ENCODE measurements at places on chromosomes 11 and 22. TPM values are rescaled to one million over a fixed set of nuclear protein-coding genes. Genes with fewer than 3 reads are reported as not detected.

DNA sequence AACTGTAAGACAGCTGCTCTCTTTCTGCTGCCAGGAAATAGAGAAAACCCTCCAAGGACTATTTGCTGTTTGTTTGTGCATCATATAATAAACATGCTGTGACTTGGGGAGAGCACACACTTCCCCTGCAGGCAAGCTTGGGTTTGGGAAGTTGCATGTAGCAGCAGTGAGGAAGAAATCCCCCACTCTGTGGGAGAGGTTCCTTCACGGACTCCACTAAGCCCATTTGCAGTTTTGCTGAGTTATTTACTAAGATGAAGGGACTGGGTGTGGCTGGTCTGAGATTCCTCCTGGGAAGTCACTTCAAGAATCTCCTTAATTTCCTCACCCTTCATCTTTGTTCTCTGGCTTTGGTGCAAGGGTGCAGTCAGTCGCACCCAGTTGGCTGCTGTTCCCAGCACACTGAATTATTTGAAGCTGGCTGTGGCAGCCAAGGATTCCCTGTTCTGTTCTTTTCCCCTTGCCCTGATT lies 104.9 kb downstream of the ARFGAP2 start:
- H3K4me1 ChIP-seq = no peaks in the 10 kb centered on the region
- DNase-seq = no peak
- no peaks in the 10 kb centered on the region for H3K27me3 ChIP-seq

GRCh38 chr22:29080106-29080975 lies 7.5 kb downstream of the KREMEN1 start:
- no peak overlapping the region for H3K27ac ChIP-seq
- DNase-seq = no peak
- peaks cover 26% of the 10 kb centered on the region for H3K27me3 ChIP-seq
- no peaks in the 10 kb centered on the region for H3K36me3 ChIP-seq

DNA sequence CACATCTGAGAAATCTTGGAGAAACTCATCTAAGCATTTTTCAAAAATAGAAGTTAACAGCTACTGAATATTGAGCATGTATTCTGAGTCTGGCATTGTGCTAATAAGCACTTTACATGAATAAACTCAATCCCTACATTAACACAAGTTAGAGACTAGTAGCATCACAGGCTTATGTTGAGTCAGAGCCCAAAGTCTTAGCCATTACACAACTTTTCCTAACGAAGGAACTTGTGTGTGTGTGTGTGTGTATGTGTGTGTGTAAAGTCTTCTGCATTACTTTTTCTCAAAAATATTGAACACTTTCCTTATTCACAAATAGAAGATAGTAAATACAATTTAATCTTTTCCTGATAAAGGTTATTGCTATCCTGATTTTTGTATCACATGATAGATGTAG lies 8.7 kb upstream of the CLPB start:
- H3K36me3 ChIP-seq = no peaks in the 10 kb centered on the region
- no peak for DNase-seq
- H3K4me1 ChIP-seq = peaks cover 8% of the 10 kb centered on the region
- no peak overlapping the region for H3K4me3 ChIP-seq
- no peak overlapping the region for H3K27ac ChIP-seq

GRCh38 chr22:33914699-33915098 lies 5.6 kb downstream of the LARGE1 start:
- H3K27me3 ChIP-seq = peaks cover 53% of the 10 kb centered on the region
- H3K4me3 ChIP-seq = no peak overlapping the region
- no peak overlapping the region for H3K27ac ChIP-seq

GRCh38 chr11:83682611-83682973 lies 396.4 kb upstream of the CCDC90B start:
- H3K27me3 ChIP-seq = peaks cover 5% of the 10 kb centered on the region
- H3K4me1 ChIP-seq = no peaks in the 10 kb centered on the region
- no peak for DNase-seq
- no peaks in the 10 kb centered on the region for H3K36me3 ChIP-seq
- H3K27ac ChIP-seq = no peak overlapping the region

GRCh38 chr22:20904980-20905355 lies 12.2 kb upstream of the CRKL start:
- no peak for DNase-seq
- H3K36me3 ChIP-seq = no peaks in the 10 kb centered on the region
- H3K27me3 ChIP-seq = peaks cover 2% of the 10 kb centered on the region
- no peak overlapping the region for H3K4me3 ChIP-seq
- no peak overlapping the region for H3K27ac ChIP-seq

DNA sequence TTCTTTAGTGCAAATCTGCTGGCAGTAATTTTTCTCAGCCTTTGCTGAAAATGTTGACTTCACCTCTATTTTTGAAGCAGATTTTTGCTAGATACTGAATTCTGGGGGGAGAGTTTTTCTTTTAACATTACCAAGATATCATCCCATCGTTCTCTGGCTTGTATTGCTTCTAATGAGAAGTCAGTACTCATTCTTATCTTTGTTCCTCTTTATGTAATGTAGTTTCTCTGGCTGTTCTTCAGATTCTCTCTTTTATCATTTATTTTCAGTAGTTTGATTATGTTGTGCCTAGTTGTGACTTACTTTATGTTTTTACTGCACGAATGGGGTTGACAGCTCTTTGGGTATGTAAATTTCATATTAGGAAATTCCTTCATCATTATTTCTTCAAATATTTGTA lies 318.7 kb upstream of the PITPNB start:
- no peak for DNase-seq
- no peaks in the 10 kb centered on the region for H3K4me1 ChIP-seq
- H3K36me3 ChIP-seq = no peaks in the 10 kb centered on the region
- H3K27me3 ChIP-seq = no peaks in the 10 kb centered on the region
- H3K27ac ChIP-seq = no peak overlapping the region
- no peak overlapping the region for H3K4me3 ChIP-seq

- H3K27ac ChIP-seq = no peak overlapping the region
- H3K4me3 ChIP-seq = no peak overlapping the region
- peak; percentile 2 for DNase-seq
- H3K27me3 ChIP-seq = no peaks in the 10 kb centered on the region
- no peaks in the 10 kb centered on the region for H3K36me3 ChIP-seq
- no peaks in the 10 kb centered on the region for H3K4me1 ChIP-seq
Observed at GRCh38 chr11:97537407-97538150, 1147.8 kb downstream of the JRKL start.

The FXYD2 gene
- not detected for total RNA-seq

The PEX26 gene
- total RNA-seq = 47.6 TPM

The SERGEF gene
- 41.7 TPM for total RNA-seq

The CCDC81 gene
- 0.81 TPM for total RNA-seq

The RTN4RL2 gene
- 0.74 TPM for total RNA-seq

The RAD9A gene
- 30.7 TPM for total RNA-seq
